ENCODE measurements at places on chromosomes 12 and 14.

GRCh38 chr12:86249851-86250250 lies 6.3 kb downstream of the MGAT4C start:
- no peak for DNase-seq

DNA sequence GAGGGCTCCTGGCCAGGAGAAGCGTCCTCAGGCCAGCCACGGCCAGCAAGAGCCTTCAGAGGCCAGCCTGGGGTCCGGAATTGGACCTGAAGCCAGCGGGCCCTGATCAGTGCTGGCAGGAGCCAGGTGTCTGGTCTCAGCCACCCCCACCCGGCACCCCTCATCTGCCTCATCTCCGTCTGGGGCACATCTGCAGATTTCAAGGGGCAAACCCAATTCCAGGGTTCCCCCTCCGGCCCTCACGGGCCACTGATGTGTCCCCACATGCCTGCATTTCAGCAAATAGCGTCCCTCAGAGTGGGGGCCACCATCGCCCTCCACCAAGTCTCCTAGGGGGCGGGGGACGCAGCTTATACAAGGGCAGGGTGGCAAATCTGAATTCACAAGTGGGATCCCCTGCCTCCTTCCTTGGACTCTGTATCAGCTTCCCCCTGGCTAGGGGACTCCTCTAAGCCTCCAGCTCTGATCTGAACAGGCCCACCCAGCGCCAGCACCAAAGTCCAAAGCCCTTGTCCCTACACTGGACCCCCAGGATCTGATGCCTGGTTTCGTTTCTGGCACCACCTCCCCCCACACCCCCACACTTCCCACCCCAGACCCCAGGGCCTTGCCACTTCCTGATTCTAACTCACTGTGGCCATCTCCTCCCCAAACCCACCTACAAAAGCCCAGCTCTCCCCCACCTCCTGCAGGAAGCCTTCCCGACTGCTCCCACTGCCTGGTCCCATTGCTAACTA lies 10.1 kb downstream of the TMEM179 start:
- no peak for DNase-seq

- no peak for DNase-seq
Measured at GRCh38 chr12:131836193-131836592, 8.0 kb downstream of the MMP17 start.

DNA sequence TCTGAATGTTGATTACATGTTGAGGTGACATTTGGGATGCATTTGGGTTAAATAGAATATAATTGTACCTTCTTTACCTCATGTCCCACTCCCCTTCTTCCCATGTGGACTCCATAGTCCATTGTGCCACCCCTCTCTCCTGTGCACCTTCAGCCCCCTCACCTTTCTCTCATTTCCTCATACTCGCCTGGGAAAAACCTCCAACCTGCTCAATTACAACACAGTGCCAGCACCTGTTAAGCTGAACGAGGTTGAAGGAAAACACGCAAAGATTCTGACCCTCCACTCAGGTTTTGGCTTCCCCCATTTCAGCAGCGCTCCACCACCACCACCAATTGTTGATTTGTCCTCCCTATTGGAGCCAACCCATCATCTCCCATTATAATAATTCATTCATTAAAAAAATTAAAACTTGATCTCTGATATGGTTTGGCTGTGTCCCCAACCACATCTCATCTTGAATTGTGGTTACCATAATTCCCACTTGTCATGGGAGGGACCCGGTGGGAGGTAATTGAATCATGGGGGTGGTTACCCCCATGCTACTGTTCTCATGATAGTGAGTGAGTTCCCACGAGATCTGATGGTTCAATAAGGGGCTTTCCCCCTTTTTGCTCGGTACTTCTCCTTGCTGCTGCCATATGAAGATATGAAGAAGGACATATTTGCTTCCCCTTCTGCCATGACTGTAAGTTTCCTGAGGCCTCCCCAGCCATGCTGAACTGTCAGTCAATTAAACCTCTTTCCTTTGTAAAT lies 33.7 kb upstream of the PPP2R5C start:
- no peak for DNase-seq

DNA sequence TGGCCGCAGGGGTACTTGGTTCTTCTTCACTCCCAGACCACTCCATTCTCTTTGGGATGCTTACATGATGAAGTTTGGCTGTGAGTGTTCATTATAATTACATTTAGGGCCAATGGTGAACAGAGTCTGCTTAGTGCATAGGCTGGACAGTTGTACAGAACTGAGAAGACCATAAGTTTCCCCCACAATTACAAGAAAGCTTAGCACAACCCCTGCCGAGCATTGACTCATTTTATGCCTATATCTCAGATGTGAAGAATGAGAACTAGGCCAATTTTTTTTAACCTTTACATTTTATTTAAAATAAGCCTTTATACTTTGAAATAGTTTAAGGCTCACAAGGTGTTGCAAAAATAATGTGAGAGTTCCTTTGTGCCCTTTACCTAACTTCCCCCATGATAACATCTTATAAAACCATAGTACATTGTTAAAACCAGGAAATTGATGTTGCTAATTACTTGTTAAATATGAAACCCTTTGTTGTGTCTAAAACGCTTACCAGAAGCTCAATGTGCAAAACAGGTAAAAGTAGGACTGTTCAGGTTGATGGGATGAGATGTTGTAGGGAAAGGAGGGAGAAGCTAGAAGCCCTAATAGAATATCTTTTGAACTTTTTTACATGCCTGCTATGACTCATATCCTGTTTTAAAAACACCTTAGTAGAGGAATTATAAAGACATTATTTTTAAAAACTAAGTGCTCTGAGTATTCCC lies 47.2 kb downstream of the ALDH1L2 start:
- no peak for DNase-seq

DNA sequence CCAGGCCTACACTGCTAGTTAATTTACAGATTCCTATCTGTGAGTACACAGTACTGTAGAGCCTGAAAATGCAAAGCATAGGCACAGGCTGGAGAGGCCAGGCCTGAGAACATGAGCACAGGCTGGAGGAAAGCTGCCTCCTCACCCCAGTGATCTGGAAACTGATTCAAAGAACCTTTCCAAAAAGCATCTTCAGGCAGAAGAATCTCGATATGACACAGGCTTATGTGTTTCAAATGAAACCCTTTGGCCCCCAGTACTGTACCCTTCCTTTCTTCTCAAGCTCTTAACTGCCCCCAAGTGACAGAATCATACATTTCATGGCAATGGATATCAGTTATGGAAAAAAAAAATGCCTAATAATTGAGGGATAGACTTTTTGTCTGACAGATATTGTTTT lies 122.0 kb downstream of the KCNC2 start:
- DNase-seq, result no peak

- DNase-seq, result no peak
Measured at GRCh38 chr14:105247715-105248367, 492 bp upstream of the BTBD6 start.

DNA sequence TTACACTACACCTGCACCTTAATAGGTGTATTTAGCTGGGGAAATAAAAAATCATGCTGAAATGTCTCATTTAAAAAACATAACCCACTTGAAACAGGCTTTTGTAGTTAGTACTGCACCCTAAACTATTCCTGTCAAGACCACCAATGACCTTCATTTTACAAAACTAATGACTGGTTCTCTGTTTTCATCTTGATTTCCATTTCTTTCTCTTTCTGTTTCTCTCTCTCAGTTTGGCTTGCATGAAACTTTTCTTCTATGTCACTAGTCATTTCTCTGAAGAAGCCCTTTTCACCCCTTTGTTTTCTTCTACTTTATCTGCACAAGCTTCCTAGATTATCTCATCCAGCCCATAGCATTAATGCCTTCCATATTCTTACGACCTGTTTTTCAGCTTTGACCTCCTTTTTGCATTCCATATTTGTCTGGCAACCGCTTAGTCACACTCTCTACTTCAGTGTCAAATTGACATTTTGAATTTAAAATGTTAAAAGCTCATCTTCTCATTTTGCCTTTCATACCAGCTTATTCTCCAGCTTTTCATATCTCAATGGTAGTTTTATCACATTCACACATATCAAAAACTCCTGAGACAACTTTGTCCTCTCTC lies 32.7 kb upstream of the KLRF1 start:
- DNase-seq, result no peak

DNA sequence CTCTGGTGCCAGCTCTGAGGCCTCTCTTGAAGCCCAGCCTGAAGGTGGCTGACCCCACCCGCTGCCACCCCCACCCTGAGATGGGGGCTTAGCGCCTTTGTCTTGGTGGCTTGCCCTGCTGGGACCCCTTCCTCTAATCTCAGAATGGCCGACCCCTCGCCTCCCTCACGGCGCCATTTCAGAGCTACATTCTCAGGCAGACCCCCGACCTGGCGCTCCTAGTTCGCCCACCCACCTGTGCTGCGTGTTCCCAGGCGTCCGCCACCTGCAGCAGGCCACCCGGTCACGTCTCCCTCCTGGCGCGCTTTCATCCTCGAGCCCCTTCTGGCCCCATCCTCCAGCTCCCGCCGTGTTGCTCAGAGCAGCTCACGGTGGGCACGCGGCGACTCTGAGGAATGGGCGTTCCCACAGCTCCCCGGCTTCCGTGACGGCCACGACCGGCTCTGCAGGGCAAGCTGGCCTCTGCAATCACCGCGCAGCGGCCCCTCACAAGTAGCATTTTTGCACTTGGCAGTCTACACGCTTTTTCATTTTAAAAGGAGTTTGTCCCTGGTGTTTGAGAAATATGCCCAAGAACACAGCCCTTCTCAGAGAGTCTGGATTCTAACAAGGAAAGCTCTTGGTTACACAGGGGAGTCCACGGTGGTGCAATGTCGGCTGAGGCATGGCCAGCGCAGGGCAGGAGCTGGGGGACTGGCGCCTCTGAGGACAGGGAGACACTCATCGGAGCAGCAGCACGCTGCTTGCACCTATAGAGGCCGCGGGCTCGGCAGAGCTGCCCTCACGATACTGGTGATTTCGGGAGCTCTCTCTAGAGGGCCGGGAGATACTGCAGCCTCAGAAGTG lies 105.7 kb upstream of the C14orf180 start:
- DNase-seq, result no peak

DNA sequence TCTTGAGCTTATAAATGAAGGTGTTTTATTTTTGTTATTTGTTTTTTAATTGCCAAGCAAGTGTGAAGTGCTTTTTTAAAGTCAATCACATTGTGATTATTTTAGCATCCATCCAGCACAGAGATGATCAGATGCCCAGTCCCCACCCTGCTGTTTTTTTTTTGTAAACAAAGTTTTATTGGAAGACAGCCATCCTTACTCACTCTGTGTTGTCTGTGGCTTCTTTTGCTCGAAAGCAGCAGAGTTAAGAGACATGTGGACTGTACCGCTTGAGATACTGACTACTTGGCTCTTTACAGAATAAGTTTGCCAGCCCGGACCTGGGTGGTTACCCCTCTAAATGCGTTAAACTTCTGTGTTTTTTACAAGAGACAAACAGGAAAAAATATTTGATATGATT lies 30.9 kb upstream of the AMN start:
- DNase-seq, result no peak

All from T-helper 22 cell (primary cell).